ENCODE measurements at places on chromosomes 6 and 20. TPM values are rescaled to one million over a fixed set of nuclear protein-coding genes. Genes with fewer than 3 reads are reported as not detected.

Gene BPIFA1
- total RNA-seq: not detected

Gene BANF2
- total RNA-seq: not detected

Gene RIOK1
- total RNA-seq: 26.1 TPM

Gene MROH8
- total RNA-seq: 1.4 TPM

Gene SIRPD
- total RNA-seq: not detected

Measured in CD4-positive, alpha-beta memory T cell (primary cell).